HAP-1 (cell line): ENCODE measurements at places on chromosomes 2 and 18.

DNA sequence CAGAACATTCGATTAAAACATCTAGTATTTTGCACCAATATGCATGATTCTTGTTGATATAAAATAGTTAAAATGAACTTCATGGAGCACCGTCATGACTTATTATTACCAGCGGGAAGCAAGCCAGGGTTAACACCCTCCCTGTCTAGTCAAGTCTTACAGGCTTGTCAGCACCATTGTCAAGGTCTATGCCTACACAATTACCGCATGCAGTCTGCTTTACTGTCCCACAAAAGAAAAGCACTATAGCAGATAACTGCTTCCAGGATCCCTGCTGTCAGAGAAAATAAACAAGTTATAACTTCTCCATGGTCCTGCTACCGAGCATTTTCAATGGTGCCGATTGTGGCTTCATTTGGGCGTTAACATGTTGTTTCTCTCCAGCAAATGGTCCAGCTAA, 968.0 kb upstream of the FAM98A start:
- no peak for DNase-seq

DNA sequence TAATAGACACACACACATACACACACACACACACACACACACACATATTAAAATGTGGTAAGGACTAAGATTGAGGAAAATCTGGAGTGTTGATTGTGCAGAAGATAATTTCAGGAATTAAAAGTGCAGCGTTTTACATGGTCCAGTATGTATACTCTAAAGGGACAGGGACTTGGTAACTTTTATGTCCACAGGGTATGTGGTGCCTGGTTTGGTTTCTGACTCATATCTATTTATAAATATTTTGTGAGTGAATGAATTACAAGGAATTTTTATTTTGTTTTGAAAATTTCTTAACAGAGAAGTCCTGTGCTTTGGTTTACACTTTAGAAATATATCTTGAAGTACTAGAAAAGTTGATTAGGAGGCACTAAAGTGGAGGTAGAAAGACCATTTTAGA, 287.7 kb upstream of the NXPH2 start:
- DNase-seq = no peak

DNA sequence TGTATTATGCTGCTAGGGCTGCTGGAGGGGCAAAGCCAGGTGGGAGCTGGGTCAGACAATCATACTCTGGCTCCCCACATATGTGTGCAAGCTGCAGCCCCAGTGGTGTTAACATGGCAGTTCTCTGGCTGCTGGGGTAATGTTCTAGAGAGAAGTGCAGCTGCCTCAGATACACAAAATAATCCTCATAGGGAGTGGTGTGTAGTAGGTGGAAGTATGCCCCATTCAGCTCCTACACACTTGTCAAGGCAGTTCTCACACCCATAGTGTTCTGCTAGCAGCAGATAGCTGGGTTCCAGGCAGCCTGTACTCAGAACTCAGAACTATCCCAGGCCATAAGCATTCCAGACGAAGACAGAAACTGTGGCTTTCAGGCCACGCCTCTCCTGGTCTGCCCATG, 87.9 kb upstream of the NT5C1B start:
- DNase-seq = no peak

DNA sequence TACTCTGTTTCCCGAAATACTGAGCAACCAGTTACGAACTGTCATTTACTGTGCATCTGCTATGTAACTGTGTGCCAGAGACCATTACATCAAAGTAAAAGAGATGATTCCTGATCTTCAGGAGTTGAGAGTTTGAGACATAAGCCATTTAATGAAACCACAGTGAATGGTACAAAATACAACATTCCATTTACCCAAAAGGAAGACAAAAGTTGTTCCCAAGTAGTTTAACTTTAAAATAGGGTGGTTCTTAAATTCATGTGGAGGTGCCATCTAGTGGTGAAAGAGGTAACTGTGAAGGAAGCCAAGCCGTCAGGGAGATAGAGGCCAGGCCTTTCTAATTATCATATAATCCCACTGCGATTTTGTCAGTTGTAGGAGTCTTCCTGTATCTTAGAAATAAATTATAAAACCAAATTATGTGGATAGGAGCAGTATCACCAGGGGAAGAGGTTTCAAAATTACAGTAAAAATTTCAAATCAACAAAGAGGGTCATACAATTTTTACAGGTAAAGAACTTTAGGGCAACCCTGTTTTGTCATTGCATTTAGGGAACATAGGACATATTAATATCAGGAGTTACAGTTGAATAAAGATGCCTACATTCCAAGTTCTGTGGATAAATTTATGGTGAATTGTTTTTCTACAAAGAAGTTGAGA, 67.7 kb downstream of the EPAS1 start:
- DNase-seq = peak; percentile 57

- DNase-seq = no peak
These were observed 102.9 kb downstream of the BABAM2 start for GRCh38 chr2:27993402-27993787.

- DNase-seq = no peak
These were observed 11.4 kb upstream of the CETN1 start for GRCh38 chr18:568731-569130.

GRCh38 chr2:96146153-96146880, 1.1 kb upstream of the DUSP2 start:
- DNase-seq = no peak

DNA sequence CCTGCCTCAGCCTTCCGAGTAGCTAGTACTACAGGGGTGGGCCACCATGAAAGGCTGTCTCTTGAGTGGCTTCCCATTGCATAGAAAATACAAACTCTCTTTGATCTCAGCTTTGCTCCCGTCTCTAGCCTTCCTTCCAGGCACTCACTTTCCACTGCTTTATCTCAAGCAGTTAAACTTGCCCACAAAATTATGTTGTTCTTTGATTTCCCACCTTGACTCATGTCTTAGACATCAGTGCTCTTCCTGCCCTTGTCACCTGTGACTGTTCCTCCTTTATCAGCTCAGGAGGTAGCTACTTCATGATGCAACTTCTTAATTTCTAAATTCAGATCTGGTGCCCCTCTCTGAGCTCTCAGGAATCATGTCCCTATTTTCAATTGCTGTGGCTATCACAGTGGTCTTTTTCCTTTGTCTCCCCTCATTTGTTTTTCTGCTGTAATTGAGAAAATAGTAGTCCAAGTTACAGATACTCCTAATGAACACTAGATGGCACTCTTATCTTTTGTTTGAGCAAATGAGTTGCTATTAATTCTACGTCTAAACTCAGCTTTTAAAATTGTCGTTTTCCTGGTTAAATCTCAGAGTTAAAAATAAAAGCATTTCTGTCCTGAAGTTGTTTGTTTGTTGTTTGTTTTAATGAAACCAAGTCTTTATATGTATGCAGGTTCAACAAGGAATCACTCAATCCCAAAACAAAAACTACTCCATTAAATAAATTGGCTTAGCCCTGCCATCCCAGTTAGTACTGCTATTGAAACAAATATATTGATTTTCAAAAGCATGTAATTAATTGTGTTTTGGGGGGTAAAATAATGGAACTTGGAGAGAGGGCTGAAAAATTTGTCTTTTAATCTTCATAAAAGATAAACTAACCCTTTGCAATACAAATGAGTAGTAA, 46.9 kb upstream of the GREB1L start:
- DNase-seq = no peak

- DNase-seq = no peak
These were observed 272.9 kb upstream of the NRP2 start for GRCh38 chr2:205409411-205409810.

GRCh38 chr2:17583166-17583565, 42.7 kb downstream of the VSNL1 start:
- DNase-seq = no peak

DNA sequence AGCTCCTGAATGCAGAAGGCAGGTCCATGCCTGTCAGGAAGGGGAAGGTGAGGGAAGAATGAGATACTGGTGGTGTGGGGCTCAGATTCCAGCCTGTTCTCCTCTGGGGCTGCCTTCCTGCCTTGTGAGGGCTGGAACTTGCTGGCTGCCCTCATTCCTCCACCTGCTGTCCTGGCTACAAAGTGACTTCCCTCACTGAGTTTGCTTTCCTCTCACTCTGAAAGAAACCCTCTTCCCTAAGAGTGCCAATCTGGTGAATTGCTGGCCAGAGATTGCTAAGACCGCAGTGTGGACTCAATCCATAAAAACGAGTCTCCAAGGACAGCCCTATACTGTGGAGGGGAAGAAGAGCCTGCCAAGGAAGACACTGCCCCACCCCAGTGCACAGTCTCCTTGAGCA, 664.4 kb upstream of the HS6ST1 start:
- no peak for DNase-seq

DNA sequence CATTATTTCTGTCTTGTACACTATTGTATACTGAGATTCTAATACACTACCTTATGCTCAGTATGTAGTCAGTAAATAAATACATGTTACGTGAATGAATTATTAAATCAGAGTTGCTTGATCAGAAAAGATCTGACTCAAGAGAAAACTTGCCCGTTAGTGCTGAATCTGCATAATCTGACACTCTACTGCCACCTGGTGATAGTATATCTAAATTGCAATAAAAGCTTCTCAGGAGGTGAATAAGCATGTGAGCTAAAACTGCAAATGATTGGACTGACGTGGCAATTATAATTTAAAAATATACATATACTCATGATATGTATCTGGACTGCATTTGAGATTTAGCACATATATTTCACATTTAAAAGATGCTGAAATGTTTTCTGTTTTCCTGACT, 70.4 kb downstream of the KIAA1328 start:
- peak; percentile 24 for DNase-seq

DNA sequence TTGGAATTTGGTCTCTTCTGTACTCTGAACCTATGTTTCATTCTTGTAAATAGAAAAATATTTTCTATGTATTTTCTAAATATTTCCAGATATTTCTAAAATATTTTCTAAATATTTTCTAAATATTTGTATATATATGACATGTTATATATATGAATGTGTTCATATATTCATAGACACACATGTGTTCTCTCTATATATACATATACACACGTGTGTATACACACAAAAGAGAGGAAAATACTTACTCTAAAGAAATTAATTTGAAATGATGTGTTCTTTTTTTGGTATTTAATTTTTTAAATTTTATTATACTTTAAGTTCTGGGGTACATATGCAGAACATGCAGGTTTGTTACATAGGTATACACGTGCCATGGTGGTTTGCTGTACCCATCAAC, 589.6 kb downstream of the LRRTM4 start:
- no peak for DNase-seq

GRCh38 chr2:71226096-71226964, 573 bp downstream of the PAIP2B start:
- peak; percentile 68 for DNase-seq

GRCh38 chr2:41948397-41948763, 99.4 kb upstream of the PKDCC start:
- DNase-seq = peak; percentile 81

- peak; percentile 34 for DNase-seq
These were observed 64.7 kb downstream of the STK39 start for GRCh38 chr2:168182550-168183249.

- no peak for DNase-seq
These were observed 360.0 kb upstream of the RAB6C start for GRCh38 chr2:129619471-129619870.

GRCh38 chr2:26347286-26347865, 787 bp upstream of the ADGRF3 start:
- DNase-seq = no peak

DNA sequence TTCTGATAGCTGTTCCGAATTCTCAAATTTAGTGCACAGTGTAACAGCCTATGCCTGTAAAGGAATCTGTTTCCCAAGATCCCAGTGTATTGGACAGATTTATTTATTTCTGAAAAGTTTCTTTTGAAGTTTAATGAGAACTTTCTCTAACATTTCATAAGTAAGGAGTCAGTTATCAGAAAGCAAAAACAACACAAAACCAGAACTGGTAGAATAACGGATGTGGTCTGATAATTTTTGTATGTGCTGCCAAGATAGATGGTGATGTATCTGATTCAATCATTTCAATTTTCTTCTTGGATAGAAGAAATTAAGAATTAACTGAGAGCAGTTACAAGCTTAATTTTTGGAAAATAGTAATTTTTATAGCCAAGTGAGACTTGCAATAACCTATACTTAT, 374.3 kb downstream of the SOCS6 start:
- DNase-seq = no peak

DNA sequence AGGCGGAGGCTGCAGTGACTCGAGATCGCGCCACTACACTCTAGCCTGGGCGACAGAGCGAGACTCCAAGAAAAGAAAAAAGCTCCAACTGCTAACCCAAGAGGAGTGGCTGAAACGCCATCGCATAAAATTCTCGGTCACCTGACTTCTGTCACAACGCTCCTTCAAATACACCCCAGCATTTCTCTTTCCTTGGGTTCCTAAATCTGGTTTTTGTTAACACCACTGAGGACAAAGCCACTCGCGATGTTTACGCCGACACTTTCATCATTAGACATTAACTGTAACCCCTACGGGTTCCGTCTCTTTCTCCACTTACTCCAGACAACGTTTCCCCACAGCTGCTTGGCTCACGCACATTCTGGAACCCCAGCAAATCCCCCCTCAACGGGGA, 679 bp downstream of the CLK1 start:
- DNase-seq = peak; percentile 28

- DNase-seq = no peak
These were observed 184.0 kb downstream of the PDE11A start for GRCh38 chr2:177888581-177888980.

DNA sequence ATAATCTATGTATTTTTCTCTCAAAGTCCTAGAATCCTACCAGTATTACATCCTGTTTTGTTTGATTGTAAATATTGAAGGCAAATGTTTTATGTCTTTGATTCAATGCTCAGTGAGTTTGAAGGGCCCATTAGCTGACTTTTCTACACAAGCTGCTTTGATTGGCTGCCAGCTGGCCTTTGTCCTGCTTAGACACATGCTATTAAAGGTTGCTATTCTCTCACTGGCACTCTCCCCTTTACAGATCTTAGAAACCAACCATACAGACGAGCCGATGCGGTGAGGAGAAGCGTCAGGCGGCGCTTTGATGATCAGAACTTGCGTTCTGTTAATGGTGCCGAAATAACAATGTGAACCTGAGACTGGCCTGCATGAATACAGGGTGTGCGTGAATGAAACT, 69.7 kb downstream of the PRPF40A start:
- no peak for DNase-seq

- DNase-seq = no peak
These were observed 1.4 kb downstream of the FAM117B start for GRCh38 chr2:202636213-202636513.

DNA sequence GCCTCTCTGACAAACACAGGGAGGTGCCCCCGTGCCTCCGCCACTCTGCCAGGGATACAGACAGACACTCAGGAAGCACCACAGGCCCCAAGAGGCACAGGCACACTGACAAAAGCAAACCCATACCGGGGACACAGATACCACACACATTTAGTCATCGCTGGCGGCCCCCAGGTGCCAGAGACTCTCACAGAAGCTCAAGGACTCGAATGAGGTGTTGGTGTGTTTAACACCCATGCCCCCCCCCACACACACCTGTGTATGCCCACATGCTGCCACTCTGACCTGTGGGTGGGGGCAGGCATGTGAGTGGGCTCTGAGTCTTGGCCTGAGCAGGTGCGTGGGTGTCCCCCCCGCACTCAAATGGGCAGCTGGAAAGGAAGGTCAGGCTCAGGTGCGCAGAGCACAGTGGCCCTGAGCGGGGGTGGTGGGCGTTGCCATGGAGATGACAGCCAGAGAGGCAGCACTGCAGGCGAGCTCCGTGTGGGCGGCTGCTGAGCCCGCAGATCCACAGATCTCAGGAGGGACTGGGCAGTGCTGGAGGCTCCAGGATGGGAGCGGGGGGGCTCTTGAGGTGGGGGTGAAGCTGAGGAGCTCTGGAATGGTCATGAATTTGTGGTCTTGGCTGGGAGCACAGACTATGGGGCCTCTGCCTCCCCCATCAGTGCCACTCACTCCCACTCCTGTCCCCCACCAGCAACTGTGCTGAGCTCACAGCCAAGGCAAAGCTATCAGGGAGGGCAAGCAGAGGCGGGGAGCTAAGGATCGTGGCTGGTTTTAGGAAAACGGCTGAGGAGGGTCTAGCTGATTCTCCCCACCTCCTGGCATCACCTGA, 73.9 kb upstream of the TAF1B start:
- peak; percentile 45 for DNase-seq
